ENCODE measurements at places on chromosomes 6 and 20.
A peak's percentile ranks its signal among the peaks of the same experiment; 100 is the strongest.

DNA sequence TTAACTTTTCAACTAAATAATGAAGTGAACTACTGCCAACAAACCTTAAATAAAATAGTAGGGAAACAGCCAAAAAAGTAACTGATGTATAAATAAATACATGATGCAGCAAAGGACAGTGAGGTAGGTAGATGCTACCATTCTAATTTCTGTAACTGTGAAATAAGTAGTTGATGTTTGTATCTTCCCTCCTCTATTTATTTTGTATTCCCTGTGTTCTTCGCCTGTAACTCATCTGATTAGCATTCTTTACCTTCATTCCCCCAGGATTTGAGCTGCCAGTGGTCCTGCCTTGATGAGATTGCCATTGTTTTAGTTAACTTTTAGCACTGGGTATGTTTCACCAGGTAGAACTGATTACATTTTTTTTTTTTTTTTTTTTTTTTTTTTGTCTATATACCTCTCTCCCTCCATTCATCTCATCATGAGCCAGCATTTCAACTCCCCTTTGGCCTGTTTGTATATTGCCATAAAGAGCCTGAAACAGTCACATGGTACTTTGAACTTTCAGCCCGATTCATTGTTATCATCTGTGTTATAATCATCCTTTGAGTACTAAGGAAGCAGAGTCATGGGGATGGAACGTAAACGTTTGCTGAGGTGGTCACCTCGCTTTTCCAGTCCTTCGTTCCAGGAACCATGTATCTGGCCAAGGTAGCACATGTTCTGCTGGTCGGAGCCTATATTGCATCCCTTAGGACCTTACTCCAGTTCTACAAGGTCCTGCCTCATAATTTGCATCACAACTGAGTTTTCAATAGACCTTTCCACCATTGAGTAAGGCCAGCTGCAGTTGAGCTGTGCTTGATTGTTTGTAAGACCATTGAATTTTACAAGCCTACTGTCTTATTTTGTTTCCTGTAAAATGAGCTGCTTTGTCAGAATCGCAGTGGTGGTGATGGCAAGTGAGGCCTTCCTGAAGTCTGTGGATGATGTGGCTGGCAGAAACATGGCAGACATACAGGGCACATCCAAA, 107.6 kb downstream of the JAG1 start:
- no peak for DNase-seq

DNA sequence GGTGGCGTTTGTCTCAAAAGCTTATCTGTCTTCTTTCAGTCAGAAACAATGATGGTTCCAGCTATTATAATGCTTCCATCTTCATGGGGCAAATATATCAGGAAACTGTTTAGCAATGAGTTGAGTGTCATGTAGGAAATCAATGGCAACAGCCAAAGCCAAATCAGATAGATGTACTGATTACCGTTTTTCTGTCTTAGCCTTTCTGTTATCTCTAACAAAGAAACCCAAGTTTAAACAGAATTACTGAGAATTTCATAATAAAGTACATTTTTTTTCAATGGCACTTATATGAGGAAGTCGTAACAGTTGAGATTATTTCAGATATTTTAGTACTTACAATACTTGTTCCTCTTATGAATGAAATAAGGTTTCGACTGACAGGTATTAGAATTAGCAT, 1.2 kb downstream of the NOX3 start:
- DNase-seq: no peak

DNA sequence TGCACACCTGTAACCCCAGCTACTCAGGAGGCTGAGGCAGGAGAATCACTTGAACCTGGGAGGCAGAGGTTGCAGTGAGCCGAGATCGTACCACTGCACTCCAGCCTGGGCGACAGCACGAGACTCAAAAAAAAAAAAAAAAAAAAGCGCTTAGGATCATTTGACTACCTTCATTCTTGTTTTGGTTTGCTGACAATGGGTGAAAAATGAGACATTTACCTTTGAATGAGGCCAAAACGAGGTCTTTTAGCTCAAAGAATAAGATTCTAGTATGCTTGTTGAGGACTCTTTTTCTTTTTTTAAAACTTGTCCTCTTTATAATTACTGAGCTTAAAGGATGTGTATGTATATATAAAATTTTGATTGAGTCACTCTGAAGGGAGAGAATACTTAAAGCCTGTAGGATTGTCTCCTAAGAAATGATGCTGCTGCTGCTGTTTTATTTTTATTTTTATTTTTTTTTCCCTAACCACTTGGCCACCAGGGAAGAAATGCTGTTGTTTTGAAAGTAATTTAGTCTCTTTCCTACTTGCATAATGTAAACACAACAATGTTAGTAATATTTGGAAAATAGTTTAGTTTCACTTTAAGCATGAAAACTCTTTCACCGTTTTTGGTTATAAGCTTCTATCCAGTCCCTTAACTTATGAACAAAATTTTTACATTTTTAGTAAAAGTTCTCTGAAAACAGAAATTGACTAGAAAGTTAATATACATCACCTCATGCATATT, 7.9 kb downstream of the UBR2 start:
- DNase-seq: no peak

DNA sequence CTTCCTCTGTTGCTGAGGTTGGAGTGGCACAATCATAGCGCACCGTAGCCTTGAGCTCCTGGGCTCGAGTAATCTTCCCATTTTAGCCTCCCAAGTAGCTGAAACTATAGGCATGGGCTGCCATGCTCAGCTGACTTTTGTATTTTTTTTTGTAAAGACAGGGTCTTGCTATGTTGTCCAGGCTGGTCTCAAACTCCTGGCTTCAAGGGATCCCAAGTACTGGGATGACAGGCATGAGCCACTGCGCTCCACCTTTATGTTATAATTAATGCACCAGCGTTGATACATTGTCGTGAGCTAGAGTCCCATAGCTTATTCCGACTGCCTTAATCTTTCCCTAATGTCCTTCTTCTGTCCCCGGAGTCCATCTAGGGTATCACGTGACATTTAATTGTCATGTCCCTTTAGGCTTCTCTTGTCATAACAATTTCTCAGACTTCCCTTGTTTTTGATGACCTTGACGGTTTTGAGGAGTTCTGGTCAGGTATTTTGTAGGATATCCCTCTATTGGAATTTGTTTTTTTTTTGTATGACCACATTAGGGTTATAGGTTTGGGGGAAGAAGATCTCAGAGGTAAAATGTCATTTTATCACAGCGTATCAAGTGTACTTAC, 63.9 kb downstream of the CEBPB start:
- no peak for DNase-seq

GRCh38 chr6:143701349-143702234, 23.8 kb downstream of the PHACTR2 start:
- DNase-seq: no peak

DNA sequence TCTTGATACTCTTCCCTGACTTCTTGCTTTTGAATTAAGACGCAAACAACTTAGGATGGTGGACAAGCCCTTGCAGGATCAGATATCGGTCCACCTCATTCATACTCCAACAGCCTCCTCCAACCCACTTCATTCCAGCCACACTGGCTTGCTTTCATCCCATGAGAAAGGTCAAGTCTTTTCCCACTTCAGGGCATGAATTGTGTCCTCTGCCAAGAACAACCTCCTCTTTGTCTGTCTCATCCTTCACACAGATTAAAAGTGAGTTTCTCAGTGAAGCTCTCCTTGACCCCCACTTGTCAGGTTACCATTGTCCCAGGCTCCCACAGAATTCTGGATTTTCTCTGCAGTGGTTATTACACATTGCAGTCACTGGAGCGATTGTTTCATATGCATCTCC, 91.8 kb upstream of the TGM3 start:
- no peak for DNase-seq

GRCh38 chr6:17921454-17921853, 66.0 kb downstream of the KIF13A start:
- no peak for DNase-seq

DNA sequence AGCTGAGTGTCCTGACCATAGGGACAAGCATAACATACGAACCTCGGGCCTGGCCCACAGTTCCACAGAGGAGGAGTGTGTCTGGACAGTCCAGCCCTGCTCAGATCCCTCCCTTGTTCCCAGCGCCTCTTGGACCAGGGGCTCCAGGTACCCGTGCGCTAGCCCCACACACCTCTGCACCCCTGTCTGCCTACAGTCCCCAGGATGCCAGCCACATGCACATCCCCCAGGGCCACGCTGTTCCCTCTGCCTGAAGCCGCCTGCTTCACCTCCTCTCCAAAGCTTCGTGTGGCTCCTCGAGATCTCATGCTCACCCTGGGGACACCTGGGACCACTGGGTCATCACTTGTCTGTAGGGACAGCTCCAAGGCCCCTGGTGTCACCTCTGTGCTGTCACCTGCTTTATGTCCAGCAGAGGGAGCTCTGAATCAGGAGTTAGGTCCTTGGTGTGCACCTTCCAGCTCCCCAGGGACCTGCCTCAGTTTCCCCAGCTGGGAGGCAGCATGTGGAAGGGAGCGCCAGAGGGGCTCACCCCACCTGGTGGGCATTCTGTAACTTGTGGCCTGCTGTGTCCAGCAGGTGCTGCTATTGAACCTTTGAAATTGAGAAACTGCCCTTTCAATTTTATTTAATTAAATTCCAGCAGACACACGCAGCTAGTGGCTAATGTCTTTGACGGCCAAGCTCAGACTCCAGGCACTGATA, 7.3 kb upstream of the YTHDF1 start:
- peak; percentile 57 for DNase-seq

DNA sequence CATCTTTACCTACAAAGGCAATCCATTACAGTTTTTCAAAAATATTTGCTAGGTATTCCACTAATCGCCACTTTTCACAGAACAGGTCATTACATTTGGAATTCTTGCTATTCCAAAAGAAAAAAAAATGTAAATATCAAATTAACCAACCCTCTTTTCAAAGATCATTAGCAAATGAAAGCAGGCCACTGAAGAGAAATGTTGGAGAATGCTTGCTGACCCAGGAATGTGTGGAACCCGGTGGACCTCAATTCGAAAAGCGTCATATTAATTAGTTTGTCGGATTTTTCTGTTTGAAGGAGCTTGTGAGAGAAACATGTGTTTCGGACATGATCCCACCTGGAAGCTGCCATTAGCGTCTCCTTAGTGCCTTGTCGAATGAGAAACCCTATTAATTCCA, 27.9 kb upstream of the SERPINB9 start:
- DNase-seq: no peak

- DNase-seq: peak; percentile 52
Observed at GRCh38 chr6:52724406-52725121, 38.7 kb downstream of the GSTA2 start.

- DNase-seq: no peak
Observed at GRCh38 chr6:97060254-97060653, 135.7 kb downstream of the KLHL32 start.

- DNase-seq: no peak
Observed at GRCh38 chr6:160285541-160286105, 27.0 kb upstream of the SLC22A2 start.

DNA sequence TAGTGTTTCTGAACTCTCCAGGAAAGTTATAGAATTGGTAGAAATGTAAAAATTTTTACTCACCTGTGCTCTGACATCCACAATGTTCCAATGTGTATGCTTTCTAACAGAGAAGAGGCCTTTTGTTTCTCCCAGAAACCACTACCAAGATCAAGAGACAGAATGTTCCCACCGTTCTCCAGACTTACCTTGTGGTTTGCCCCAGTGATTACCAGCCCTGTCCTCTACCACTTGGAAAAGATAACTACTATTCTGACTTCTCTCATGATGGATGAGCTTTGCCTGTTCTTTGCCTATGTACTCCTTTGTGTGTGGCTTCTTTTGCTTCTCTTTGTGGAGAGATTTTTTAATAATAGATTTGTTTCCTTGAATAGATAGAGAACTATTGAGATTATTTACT, 173.0 kb upstream of the SCGN start:
- no peak for DNase-seq

- peak; percentile 68 for DNase-seq
Observed at GRCh38 chr6:1554476-1555310, 55.0 kb upstream of the FOXC1 start.

GRCh38 chr20:23139524-23139923, 53.4 kb upstream of the CD93 start:
- DNase-seq: no peak

DNA sequence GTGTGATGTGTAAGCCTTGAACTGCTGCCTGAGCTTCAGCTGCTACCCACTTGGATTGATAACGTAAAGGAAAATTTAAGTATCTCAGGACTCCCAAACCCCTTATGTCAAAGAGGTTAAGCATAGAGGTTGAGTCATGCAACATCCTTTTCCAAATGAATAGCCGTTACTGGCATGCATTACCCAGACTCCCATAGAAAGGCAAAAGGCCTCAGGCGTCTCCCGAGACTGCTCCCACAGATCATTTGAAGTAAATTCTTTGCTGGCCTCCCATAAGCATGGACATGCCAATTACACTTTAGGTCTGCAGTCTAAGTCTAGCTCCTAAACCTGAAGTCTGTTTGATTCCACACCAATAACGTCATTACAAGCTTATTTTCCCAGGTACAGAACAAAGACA, 14.7 kb downstream of the IPCEF1 start:
- no peak for DNase-seq

GRCh38 chr20:62732031-62732760, 23.6 kb downstream of the NTSR1 start:
- no peak for DNase-seq

DNA sequence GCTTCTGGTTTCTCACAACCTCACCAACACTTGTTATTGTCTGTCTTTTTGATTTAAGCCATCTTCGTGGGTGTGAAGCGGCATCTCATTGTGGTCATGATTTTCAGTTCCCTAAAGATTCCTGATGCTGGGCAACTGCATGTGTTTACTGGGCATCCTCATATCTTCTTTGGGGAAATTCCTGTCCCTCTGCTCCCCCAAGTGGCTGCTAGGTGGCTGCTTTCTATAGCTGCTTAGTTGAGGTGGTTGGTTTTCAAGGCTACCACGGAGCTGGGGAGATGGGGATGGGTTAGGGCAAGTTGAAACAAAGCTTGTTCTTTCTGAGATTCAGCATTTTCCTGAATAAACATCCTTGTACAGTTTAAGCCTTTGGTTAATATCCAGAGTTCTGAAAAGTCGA, 403.9 kb upstream of the SULF2 start:
- no peak for DNase-seq

DNA sequence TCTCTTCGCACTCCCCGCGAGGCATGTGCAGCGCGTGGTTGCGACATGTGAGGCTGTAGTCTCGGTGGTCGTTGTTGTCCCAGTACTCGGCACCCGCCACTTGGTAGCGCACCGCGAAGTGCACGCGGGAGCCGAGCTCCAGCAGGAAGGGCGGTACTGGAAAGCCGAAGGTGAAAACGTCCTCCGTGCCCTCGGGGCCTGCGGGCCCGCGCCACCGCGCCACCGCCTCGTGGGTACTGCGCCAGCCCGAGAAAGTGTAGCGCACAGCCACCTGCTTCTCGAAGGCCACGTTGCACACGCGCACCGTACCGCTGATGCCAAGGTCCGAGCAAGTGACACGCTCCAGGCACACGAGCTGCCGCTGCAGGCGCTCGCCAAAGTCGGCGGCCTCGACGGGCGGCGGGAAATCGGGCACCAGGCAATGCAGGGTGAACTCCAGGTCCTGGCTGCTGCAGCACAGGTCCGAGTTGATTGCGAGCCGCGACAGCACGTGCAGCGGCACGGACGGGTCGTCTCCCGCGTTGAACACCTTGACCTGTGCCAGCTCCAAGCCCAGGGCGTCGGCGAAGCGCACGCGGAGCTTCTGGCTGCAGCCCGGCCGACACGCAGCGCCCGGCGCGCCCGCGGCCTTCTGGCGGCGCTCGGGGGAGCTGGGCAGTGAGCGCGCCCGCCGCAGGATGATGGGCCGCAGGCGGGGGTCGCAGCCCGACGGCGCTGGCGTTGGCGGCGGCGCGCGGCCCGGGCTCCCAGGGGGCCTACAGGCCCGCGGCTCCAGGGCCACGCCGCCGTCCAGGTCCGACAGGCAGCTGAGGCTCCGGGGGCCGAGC, 840 bp downstream of the PPP1R3D start:
- DNase-seq: no peak

All from stimulated activated CD4-positive, alpha-beta T cell treated with anti-CD3 and anti-CD28 coated beads, Interleukin-4, amount 100 ng/mL, for 24 hours (primary cell).